ENCODE measurements at places on chromosomes 16 and 17.

GRCh38 chr17:39677542-39678339 is 9.5 kb downstream of the PNMT start:
- DNase-seq, result no peak

DNA sequence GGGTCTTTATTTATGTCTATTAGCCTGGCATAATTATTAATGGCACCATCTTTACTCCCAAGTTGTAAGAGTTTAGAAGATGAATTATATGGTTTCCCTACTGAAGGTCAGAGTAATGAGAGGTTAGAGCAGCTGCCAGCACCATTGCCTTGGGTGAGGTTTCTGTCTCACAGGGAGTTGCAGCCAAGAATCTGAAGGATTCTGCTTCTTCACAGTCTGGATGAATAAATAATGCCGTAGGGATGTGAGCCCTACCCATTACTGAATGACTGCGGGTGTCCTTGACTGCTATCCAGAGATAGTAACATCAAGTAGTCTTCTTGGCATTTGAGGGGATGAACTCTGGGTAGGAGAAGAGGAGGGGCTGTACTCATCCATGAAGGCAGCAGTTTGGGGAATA is 52.8 kb upstream of the SMIM36 start:
- no peak for DNase-seq

GRCh38 chr17:12348476-12348875 is 317.2 kb upstream of the MYOCD start:
- DNase-seq, result peak; percentile 2

DNA sequence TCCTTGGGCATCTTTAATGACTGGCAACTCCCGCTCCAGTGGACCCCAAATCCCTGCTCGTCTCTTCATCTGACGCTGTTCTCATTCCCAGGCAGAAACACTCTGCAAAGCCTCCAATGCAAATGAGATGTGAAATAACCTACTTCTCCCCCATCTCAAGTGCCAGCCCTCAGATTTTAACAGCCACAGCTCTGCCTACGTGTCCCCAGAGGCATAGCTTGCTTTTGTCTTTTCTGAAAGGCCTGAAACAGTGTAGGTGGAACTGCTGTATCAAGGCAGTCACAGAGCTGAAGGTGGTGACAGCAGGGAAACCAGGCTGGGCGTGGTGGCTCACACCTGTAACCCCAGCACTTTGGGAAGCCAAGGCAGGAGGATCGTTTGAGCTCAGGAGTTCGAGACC is 14.7 kb downstream of the RPH3AL start:
- DNase-seq, result no peak

GRCh38 chr17:7465597-7466275 is 13.7 kb downstream of the ZBTB4 start:
- DNase-seq, result no peak

DNA sequence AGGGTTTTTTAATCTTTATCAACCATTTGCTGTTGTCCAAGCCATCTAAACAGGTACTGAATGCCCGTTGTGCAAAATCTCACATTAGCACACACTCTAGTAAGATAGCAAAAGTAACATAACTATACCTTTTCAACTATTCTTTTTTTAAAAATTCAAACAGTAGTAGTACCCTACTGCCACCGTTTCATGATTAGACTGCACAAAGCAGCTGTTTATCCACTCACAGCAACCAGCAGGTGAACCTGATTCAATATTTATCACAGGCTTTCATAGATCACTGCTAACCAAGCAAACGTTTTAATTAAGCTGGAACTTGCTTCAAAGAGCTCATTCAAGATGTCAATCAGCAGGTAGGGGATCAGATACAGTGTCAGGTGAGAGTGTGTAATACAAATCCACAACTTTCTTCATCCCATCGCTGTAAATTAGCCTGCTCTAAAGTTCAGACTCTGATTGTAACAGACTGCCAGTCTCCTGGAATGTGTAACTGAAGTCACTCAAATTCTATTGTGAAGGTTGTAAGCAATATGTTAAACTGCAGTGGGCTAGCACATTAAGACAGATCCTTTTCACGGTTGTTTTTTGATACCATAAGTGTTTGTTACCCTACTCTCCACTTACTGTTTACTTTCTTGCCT is 47.3 kb downstream of the BRIP1 start:
- DNase-seq, result no peak

DNA sequence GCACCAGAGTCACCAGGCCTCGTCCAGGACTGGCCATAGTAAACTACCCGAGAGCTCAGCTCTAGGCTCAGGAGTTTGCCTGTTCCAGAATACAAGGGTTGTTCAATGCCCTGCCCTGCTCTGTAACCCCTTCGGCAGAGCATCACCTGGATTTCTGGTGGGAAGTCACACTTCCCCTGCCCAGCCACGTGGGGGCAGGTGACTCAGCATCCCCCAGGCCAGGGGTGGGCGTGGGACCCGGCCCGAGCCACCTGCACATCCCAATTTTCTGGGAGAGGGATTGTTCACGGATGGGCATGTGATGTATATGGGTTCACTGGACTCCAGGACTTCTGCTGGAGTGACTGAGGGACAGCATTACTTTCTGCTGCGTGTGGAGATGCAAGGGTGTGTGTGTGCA is 25.8 kb downstream of the COX4I1 start:
- DNase-seq, result no peak

DNA sequence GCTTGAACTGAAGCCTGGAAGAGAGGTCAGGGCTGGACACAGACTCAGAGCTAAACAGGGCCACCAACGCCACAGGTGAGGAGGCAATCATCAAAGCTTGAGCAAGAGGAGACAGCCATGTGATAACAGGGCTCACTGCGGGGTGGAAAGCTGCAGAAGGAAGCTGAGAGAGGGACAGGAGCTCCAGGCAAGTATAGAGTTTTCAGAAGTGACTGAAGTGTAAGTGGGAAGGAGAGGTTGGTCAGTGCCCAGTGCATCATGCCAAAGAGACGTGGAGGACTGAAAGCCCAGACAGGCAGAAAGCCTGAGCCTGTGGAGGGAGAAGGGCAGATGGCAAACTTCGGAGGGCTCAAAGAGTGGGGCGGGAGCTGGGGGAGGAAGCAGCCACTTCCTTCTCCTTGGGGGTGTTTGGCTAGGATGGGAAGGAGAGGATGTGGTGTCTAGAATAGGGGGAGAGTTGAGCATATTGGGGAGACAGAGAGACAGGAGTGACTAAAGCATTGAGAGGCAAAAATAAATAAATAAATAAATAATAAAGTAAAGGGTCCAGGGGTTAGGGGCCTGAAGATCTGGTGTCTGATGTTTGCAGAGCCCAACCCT is 2.6 kb downstream of the KIFC3 start:
- no peak for DNase-seq

- DNase-seq, result no peak
Measured at GRCh38 chr17:336110-337021, 16.2 kb downstream of the RPH3AL start.

- DNase-seq, result no peak
Measured at GRCh38 chr16:64545768-64546167, 576.1 kb downstream of the CDH11 start.

GRCh38 chr17:38947189-38947588 is 20.0 kb downstream of the FBXO47 start:
- no peak for DNase-seq

DNA sequence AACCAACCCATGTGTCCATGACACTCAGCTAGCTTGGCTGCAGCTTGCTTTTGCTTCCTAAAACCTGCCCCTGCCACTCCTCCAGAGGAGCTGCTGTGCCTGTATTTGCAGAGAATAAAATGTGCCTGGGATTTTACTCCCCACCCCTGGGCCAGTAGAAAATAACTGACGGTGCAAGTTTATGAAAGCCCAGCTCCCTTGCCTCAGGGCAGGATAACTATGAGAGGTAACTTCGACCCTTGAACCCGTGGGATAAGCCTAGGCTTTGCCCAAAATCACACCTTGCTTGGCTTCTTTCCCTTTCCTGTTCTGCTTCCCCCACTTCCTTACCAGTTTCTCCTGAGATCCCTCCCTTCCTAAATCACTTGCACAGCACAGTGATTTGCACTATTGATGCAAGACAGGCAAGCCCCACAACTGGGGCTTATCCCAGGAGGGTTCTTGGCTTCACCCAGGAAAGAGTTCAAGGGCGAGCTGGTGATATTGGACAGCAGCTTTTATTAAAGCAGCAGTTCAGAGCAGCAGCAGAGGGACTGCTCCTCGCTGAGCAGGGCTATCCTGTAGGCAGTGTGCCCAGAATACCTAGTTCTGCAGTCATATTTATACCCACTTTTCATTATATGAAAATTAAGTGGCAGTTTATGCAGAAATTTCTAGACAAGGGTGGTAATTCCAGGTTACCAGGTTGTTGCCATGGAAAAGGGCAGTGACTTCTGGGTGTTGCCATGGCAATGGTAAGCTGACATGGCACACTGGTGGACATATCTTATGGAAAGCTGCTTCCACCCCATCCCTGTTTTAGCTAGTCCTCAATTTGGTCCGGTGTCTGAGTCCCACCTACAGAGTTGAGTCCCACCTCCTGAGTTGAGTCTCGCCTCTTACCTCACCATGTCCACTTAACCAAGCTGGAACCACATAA is 6.3 kb upstream of the ERCC4 start:
- no peak for DNase-seq

DNA sequence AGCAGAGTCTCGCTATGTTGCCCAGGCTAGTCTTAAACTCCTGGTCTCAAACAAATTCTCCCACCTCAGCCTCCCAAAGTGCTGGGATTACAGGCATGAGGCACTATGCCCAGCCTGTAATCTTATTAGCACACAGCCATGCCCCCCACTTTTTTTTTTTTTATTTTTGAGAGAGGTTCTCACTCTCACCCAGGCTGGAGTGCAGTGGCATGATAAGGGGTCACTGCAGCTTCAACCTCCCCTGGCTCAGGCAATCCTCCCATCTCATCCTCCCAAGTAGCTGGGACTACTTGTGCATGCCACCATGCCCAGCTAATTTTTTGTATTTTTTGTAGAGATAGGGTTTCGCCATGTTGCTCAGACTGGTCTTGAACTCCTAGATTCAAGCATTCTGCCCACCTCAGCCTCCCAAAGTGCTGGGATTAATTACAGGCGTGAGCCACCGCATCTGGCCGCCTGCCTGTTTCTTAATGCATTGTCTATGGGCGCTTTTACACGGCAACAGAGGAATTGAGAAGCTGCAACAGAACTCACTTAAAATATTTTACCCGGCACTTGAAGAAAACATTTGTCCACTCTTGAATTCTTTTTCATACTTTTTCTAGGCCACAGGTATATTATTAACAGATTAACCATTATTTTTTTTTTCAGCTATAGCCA is 8.8 kb upstream of the CEP20 start:
- no peak for DNase-seq

DNA sequence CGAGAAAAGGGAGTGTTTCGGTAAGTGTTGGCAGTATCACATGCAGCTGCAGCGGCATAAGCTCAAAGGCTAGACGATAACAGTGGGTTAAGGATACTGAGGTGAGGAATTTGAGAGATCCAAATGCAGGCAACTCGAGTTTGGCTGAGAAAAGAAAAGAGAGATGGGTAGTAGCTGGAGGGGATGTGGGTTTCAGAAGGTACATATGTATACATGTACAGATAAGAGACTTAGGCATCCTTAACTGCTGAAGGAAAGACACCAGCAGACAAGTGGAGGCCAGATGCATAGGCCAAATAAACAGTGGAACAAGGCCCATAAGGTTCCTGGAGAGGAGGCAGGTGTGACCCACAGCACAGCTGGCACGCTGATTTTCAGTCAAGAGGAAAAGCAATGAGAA is 86.6 kb upstream of the NETO2 start:
- DNase-seq, result no peak

DNA sequence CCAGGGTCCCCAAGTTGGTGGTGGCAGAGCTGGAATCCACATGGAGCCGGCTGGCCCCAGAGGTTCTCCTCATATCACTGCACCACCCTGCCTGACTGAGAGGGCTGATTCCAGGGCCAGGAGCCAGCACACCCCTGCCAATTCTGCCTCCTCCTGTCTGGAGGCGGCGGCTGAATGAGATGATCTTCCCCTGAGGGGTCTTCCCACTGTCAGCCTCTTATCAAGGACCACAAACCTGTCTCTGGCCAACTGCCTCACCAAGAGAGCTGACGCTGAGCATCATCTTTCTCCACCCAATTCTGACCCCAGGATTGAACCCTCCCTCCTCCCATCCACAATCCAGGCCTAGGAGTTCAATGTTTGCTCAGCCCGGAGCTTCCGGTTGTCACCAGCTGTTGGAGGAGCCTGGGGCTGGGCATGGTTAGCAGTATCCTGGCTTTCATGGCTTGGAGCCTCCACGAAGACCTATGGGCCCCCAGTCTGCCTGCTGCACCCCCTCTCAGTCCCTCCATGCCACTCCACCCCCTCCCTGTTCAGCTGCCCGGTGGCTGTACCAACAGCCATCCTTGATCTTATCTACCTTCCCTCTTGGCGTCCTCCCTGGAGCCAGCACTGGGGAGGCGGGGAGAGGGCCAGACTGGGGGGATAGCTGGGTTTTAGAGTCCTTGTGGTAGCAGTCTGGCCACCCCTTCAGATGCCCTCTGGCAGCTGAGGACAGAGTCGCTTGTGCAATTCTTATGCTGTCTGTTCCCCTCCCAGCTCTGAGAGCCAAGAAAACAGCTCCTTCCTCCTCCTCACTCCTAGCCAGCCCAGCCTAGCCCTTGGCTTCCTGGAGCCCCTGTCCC is 25.6 kb downstream of the ABCC3 start:
- DNase-seq, result peak; percentile 51

GRCh38 chr17:81350320-81350890 is 44.9 kb upstream of the BAHCC1 start:
- DNase-seq, result no peak

DNA sequence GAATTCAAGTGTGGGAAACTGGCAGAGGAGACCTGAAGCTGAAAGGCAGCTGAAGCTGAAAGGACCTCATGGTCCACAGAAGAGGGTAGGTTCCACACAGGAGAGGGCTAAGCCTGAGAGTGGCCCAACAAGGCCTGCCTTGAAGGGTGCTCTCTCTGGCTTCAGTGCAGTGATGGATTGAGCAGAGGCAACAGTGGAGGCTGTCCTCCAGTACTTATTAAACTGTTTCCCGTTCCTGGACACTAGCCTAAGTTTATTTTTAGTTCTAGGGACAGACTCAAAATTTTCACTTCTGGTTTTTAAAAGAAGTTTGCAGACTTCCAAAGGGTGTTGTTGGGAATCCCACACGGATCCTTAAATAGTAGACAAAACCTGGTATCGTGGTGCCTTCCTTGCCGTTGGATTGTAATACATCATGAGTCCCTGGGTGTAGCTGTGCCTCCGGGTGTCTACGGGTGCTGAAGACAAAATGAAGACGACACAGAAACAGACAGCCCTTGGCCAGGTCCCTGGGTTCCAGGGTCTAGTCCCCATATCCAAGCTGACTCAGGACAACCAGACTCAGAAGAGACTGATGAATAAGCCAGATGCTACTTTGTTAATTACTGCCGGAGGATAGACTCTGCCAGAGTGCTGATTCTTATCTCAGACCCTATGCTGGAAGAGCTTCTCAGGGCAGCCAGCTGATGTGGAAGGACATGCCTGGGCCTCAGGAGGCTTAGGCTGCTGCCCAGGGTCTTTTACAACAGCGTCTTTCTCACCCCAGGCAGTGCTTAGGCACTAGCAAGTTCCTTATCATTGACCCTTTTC is 7.1 kb upstream of the CMTM4 start:
- DNase-seq, result peak; percentile 13

- DNase-seq, result no peak
Measured at GRCh38 chr17:69471406-69471805, 56.9 kb downstream of the MAP2K6 start.
